ENCODE measurements at places on chromosomes 5 and 9.

DNA sequence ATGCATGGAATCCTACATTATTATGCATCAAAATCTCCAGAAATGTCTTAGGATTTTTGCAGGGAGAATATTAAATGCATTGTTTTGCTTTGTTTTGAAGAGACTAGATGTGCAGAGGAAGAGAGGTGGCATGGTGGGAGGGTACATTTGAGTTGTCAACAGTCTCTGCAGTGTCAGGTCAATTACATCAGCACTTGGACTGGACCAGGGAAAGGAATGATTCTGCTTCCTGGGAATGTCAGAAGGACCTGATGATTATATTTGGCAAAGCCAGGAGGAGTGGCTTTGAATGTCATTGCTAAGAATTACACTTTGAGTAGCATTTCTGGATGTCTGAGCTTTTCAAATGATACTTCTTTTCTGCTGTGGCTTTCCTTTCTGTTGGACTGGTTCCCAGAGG lies 17.5 kb upstream of the TMEFF1 start:
- DNase-seq = no peak

GRCh38 chr5:6652025-6652424 lies 18.8 kb downstream of the SRD5A1 start:
- DNase-seq = no peak

DNA sequence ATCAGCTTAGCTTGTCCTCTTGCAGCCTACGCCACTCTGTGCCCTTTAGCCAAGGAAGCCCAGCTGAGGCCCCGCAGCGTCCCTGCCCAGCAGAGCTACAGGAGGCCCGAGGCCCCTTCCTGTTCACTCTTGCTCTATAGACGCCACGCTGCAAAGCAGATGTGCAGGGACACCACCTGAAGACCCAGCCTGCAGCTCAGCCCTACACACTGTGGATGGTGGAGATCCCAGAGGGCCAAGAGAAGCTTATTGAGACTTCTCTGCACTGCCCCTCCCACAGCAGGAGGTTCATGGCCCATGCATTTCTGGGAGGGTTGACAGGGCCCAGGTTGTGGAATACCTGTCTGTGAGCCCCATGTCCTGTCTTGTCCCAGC lies 33.6 kb downstream of the IRF1 start:
- peak; percentile 35 for DNase-seq

- DNase-seq = no peak
Measured at GRCh38 chr9:19410195-19410503, 1.3 kb downstream of the ACER2 start.

Measured in RPMI8226 (cell line).